ENCODE measurements at places on chromosomes 2 and 18.

GRCh38 chr18:45951016-45951714 lies 16.0 kb downstream of the EPG5 start:
- DNase-seq, result no peak

- DNase-seq, result no peak
Observed at GRCh38 chr2:207238831-207239701, 73.3 kb upstream of the KLF7 start.

- DNase-seq, result no peak
Observed at GRCh38 chr2:168165985-168166901, 81.2 kb downstream of the STK39 start.

DNA sequence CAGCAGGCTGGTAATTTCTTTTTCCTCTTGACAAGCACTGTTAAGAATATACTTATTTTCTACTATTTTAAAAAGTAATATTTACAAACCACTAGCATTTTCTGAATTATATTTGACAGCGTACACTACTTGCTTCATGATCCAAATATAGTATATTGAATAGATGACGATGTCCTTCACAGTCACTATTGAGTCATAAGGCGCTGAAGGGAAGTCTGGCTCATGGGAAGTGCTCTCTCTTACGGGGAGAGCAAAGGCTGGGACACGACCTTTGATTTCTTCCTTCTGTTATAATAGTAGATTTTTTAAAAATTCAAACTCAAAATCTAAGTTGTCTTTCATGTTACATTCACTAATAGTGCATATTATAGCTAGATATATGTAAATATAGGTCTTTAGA lies 357.1 kb downstream of the SOCS6 start:
- no peak for DNase-seq

DNA sequence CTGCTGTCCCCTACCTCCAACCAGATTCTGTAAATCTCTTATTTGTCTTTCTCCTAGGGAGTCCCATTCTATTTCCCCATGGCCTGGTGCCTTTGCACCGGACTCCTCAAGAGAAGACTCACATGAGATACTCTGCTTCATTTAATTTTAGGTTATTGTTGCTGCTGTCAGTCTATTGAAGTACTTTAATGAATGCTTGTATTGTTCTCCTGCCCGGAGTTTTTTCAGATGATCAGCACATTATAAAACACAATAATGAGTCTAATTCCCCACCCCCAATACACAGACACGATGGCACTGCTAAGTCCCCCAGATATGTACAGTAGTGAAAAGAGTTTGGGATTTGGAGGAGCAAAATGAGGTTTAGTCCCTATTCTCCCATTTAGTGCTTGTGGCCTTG lies 58.9 kb downstream of the HAUS1 start:
- DNase-seq, result no peak

GRCh38 chr2:141957321-141957720 lies 173.5 kb downstream of the LRP1B start:
- no peak for DNase-seq

Measured in NCI-H187 treated with DMSO at 0.1 percent for 48 hours (cell line).